ENCODE measurements at places on chromosomes 4 and X. TPM values are rescaled to one million over a fixed set of nuclear protein-coding genes. Genes with fewer than 3 reads are reported as not detected.
A peak's percentile ranks its signal among the peaks of the same experiment; 100 is the strongest.

DNA sequence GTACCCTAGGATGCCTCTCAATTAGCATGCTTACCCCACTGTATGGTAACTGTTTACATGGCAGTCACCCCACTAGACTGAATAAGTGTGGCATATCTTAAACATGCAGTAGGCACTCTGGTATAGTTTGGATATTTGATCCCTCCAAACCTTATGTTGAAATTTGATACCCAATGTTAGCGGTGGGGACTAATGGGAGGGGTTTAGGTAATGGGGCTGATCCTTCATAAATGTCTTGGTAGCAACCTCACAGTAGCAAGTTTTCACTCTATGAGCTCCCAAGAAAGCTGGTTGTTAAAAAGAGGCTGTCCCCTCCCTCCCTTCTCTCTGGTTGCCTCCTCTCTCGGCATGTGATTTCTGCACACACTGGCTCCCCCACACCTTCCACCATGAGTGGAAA is 10.1 kb downstream of the TMEM150C start:
- no peaks in the 10 kb centered on the region for H3K36me3 ChIP-seq
- DNase-seq: no peak
- no peak overlapping the region for H3K4me3 ChIP-seq

Gene POF1B
- total RNA-seq: 0.30 TPM

DNA sequence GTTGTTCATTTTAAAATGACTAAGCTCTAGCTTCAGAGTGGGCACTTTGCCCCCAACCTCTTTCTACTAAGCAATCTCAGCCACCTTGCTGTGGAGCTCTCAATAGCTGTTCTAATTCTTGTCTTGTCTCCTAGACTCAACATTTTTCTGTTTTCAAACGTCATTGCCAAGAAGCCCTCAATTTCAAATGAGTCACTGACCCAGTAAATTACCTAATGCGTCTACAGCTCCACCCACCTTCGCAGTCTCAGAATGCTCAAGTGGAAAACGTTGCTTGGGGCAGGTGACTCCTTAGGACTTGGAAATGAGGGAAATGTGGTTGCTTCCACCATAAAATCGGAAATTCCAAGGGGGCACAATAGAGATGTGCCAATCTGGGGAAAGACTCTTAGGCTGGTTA is 59.0 kb downstream of the ING2 start:
- no peak for DNase-seq
- H3K27me3 ChIP-seq: peaks cover 16% of the 10 kb centered on the region
- no peak overlapping the region for H3K4me3 ChIP-seq
- no peaks in the 10 kb centered on the region for H3K4me1 ChIP-seq
- H3K36me3 ChIP-seq: no peaks in the 10 kb centered on the region
- H3K27ac ChIP-seq: no peak overlapping the region

Gene ZGRF1
- total RNA-seq: 10.8 TPM

- H3K36me3 ChIP-seq: no peaks in the 10 kb centered on the region
- DNase-seq: no peak
- no peak overlapping the region for H3K27ac ChIP-seq
- H3K4me3 ChIP-seq: no peak overlapping the region
These were observed 45.1 kb upstream of the SLC4A4 start for GRCh38 chr4:71293705-71294104.

- H3K36me3 ChIP-seq: no peaks in the 10 kb centered on the region
- no peak for DNase-seq
- peaks cover 11% of the 10 kb centered on the region for H3K4me1 ChIP-seq
- H3K27me3 ChIP-seq: no peaks in the 10 kb centered on the region
- H3K4me3 ChIP-seq: no peak overlapping the region
These were observed 47.8 kb downstream of the DTHD1 start for GRCh38 chr4:36329228-36329627.

Gene WAS
- 118 TPM for total RNA-seq

Gene CSN1S1
- not detected for total RNA-seq

DNA sequence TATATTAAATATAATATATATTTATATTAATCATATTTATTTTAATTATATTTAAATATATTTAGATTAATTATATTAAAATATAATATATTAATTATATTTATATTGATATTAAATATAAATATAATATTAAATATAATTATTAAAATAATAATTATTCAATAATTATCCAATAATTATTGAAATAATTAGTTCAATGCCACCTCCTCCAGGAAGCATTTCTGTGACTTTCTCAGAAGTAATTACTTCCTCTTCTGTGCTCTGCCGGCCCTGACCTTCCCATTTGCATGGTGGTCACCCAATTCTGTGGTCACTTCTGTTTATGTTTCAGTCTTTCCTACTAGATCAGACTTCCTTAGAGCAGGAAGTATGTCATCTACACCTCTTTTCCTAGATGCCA is 45.8 kb downstream of the EVC2 start:
- H3K36me3 ChIP-seq: no peaks in the 10 kb centered on the region
- H3K4me1 ChIP-seq: no peaks in the 10 kb centered on the region
- no peak for DNase-seq
- H3K4me3 ChIP-seq: no peak overlapping the region
- no peak overlapping the region for H3K27ac ChIP-seq

Gene TBC1D9
- 4.2 TPM for total RNA-seq

Gene PAGE2
- total RNA-seq: not detected

DNA sequence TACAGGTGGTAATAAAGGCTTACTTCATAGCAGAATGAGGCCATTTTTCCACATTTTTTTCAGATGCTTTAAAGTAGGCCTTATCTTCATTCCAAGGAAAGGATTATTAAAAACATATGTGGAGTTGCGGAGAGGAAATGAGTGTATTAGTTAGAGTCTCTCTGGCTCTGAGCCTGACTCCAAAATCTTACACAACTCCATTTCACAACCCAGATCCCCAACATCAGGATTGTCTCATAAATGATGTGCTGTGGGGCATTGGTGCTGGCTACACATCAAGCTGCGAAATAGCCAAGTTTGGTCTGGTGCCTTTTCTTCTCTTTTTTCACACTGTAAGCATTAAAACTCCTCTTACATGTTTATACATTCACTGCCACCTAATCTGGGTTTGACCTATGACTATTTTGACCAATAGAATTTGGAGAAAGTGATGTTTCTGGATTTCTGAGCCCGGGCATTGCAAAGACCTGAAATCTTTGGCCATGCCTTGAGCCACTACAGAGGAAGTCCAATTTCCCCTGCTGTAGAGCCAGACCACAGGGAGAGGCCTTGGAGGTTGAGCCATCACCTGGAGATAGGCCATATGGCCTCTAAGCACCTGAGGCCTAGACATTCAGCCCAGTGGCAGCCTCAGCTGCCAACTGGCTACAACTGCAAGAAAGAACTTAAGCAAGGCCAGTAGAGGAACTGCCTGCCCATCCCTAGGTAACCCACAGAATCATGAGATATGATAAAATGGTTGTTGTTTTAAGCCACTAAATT is 16.7 kb upstream of the SOD3 start:
- no peak overlapping the region for H3K4me3 ChIP-seq
- no peak for DNase-seq
- no peaks in the 10 kb centered on the region for H3K4me1 ChIP-seq
- H3K36me3 ChIP-seq: no peaks in the 10 kb centered on the region
- H3K27me3 ChIP-seq: no peaks in the 10 kb centered on the region
- H3K27ac ChIP-seq: no peak overlapping the region

DNA sequence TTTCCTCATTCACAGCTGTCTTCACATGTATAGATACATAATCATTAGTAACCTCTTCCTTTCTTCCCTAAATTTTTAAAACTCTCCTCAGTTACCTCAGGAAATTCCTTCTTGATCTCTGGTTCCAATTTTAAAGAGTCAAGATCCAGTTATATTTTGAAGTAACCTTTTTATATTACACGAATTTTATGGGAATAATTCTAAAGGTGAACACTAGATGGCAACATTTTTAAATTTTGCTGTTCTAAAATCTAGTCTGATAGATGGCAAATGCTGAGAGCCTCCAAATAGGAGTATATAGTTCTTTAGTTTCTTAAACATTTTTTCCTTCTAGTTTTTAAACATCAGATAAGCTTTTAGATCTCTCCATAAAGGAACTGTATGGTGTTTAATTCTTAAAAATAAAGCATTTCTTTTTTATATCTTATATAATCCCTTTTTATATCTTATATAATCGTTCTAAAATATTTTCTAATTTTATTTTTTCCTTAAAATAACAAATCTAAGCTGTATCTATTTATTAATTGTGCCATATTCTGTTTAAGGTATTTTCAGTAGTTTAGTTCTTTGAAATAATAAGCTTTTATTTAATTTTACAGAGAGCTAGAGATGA is 37.9 kb upstream of the PAPSS1 start:
- H3K36me3 ChIP-seq: no peaks in the 10 kb centered on the region
- no peaks in the 10 kb centered on the region for H3K4me1 ChIP-seq
- DNase-seq: no peak
- no peak overlapping the region for H3K27ac ChIP-seq
- no peak overlapping the region for H3K4me3 ChIP-seq
- H3K27me3 ChIP-seq: peaks cover 3% of the 10 kb centered on the region

DNA sequence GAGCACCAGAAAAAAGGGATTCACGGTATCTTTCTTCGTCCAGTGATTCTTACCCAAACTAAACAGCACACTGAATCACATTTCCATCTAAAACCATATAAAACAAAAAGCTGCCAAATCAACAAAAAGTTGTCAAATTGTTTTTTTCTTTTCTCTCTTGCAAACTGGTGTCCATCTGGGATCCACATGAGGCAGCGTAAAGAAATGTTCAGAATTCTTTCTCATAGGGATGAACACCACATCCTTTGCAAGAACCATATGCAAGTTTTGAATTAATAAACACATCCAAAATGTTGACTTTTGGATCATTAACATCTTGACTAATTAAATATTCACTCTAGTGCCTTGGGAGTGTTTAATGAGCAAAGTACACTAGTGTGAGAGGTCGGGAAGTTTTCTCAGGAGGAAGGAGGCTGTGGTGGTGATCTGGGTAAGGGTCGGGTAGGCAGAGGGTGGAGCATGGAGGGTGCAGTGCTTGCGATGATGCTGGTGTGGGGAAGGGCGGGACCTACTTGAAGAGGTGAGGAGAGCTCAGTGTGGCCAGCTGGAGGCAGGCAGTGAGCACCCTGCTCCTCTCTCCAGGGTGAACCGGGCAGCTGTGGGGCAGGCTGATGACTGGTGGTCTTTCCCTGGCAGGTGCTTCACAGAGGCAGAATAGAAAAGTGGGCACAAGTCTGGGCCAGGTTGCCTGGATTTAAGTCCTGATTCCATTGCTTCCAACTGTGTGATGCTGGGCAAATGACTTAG is 72.8 kb downstream of the NSUN7 start:
- H3K27ac ChIP-seq: no peak overlapping the region
- no peak overlapping the region for H3K4me3 ChIP-seq
- H3K27me3 ChIP-seq: no peaks in the 10 kb centered on the region

- no peaks in the 10 kb centered on the region for H3K4me1 ChIP-seq
- no peaks in the 10 kb centered on the region for H3K36me3 ChIP-seq
- no peak overlapping the region for H3K27ac ChIP-seq
- no peak overlapping the region for H3K4me3 ChIP-seq
These were observed 1054.3 kb downstream of the FAT4 start for GRCh38 chr4:126369076-126369475.

GRCh38 chr4:39166669-39167068 is 15.7 kb upstream of the WDR19 start:
- H3K4me1 ChIP-seq: no peaks in the 10 kb centered on the region
- no peak overlapping the region for H3K27ac ChIP-seq
- H3K4me3 ChIP-seq: no peak overlapping the region
- no peaks in the 10 kb centered on the region for H3K27me3 ChIP-seq
- DNase-seq: no peak
- H3K36me3 ChIP-seq: no peaks in the 10 kb centered on the region

GRCh38 chrX:19846995-19847790 is 40.2 kb downstream of the SH3KBP1 start:
- no peak for DNase-seq
- H3K36me3 ChIP-seq: no peaks in the 10 kb centered on the region
- H3K4me1 ChIP-seq: peaks cover 34% of the 10 kb centered on the region
- peak overlapping the region; percentile 52 for H3K27ac ChIP-seq
- H3K27me3 ChIP-seq: no peaks in the 10 kb centered on the region

Gene USP17L27
- not detected for total RNA-seq

GRCh38 chr4:180734753-180735432 is 1508.3 kb upstream of the TENM3 start:
- H3K27ac ChIP-seq: no peak overlapping the region
- DNase-seq: no peak

Gene PWWP3B
- 0.07 TPM for total RNA-seq

DNA sequence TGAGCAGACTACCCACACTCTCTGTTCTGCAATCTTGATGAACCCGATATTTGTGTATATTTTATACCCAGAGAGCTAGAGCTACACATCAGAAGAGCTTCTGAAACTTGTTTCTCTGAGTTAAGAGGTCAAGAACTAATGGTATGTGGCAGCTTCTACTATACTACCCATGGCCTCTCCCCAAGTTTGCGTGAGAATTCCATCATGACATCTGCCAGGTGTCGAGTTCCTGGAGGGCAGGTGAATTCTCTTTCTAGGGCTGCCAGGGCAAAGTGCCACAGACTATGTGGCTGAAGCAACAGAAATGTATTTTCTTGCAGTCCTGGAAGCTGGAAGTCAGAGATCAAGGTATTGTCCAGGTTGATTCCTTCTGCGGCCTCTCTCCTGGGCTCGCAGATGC is 4.4 kb downstream of the SORCS2 start:
- peaks cover 76% of the 10 kb centered on the region for H3K27me3 ChIP-seq
- H3K27ac ChIP-seq: no peak overlapping the region
- no peaks in the 10 kb centered on the region for H3K4me1 ChIP-seq
- H3K4me3 ChIP-seq: no peak overlapping the region

GRCh38 chr4:80852061-80852460 is 178.4 kb upstream of the BMP3 start:
- H3K4me1 ChIP-seq: no peaks in the 10 kb centered on the region
- no peaks in the 10 kb centered on the region for H3K36me3 ChIP-seq
- no peaks in the 10 kb centered on the region for H3K27me3 ChIP-seq
- DNase-seq: no peak
- H3K27ac ChIP-seq: no peak overlapping the region

GRCh38 chr4:148369919-148370318 is 72.3 kb downstream of the NR3C2 start:
- H3K4me1 ChIP-seq: no peaks in the 10 kb centered on the region
- H3K36me3 ChIP-seq: no peaks in the 10 kb centered on the region
- no peak for DNase-seq

DNA sequence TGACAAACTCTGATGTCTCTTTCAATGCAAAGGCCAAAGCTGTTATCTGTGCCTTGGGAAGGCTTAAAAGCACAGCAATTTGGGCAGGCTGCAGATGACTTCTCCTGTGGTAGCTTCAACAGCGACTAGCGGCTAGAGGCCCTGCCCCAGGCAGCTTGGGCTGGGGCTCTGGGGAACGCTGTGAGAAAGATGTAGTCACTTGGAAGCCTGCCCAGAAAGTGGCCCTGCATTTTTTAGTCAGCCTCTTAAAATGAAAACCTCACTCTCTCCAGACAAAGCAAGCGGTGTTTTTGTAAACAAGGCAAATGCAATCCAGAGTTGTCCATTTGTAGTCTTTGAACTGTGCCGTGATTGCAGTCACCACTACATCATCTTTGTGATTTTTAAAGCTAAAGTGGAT is 27.5 kb downstream of the PCYT1B start:
- no peaks in the 10 kb centered on the region for H3K36me3 ChIP-seq
- H3K27me3 ChIP-seq: no peaks in the 10 kb centered on the region
- no peak overlapping the region for H3K27ac ChIP-seq
- DNase-seq: no peak
- no peaks in the 10 kb centered on the region for H3K4me1 ChIP-seq

GRCh38 chr4:30912098-30912714 is 192.0 kb downstream of the PCDH7 start:
- H3K27ac ChIP-seq: no peak overlapping the region
- no peaks in the 10 kb centered on the region for H3K27me3 ChIP-seq
- DNase-seq: no peak
